ENCODE measurements at places on chromosomes 16 and 17.
A peak's percentile ranks its signal among the peaks of the same experiment; 100 is the strongest.

DNA sequence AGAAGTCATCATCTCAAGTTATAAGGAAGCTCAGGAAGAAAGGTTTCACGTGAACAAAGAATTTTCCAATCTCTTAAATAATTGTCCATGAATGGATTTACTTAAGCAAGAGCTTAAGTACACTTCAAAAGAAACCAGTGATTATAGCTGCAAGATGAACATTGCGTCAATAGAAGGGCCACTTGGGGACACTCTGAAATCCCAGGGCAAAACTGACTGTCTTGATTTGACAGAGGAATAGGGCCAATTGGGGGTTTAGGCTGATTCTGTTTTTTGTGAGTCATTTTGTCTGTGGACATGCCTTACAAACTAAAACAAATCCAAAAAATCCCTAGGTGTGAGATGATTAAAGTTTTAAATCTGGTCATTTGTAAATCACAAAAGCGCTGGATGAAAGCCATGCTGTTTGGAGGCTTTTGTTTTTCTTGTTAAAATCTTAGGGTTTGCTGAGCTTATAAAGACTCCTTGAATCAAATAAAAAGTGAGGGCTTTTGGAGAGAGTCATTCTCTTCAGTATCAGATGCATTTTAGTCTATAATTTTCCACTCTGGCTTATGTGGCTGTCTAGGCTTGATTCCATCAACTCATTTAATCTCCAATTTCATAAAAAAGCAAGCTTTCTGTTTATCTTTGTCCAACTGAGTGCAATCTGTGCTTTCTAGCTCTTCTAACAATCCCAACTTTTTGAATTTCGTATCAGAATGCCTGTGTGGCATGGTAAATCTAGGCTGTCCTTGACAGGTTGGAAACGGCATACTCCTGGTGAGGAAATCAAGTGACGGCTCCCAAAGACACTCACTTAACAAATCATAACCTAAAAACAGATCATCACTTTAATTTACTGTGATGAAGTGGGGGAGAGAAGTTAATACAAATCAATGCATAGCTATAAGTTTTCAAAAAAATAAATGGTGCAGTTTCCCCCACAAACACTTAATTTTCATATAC, 98.2 kb upstream of the SOX9 start:
- no peak for DNase-seq

- DNase-seq, result no peak
Measured at GRCh38 chr17:80969030-80969673, 22.5 kb upstream of the CHMP6 start.

GRCh38 chr17:69597898-69598692, 183.6 kb downstream of the MAP2K6 start:
- DNase-seq, result no peak

GRCh38 chr16:55623640-55624039, 32.1 kb upstream of the SLC6A2 start:
- DNase-seq, result no peak

DNA sequence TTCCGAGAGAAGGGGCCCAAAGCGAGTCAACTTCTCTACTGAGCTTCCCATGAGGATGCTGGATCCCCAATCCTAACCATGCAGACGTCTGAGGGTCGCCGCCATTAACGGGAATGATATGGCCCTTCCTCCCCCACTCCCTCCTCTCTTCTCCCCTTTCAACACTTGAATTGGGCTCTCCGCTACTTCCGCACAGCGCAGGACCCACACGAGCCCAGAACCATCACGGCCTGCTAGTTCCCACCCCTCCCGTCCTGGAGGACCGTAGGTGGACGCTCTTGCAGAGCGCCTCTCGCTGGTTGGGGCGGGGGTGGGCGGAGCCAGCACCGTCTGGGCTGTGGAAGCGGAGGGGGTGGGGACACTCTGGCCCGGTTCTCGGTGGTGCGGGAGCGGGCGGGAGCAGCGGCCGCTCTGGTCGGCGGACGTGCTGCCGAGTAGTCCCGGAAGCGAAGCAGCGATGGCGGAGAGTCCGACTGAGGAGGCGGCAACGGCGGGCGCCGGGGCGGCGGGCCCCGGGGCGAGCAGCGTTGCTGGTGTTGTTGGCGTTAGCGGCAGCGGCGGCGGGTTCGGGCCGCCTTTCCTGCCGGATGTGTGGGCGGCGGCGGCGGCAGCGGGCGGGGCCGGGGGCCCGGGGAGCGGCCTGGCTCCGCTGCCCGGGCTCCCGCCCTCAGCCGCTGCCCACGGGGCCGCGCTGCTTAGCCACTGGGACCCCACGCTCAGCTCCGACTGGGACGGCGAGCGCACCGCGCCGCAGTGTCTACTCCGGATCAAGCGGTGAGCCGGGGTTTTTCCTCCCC, at the start of gene UBE2Z:
UBE2Z (plus strand) TSS at position 361 of the 797 bp plus-strand sequence; CDS start at position 458, 97 bp downstream.
- DNase-seq, result peak; percentile 97

GRCh38 chr16:73750639-73751038, 546.0 kb upstream of the PSMD7 start:
- DNase-seq, result no peak

Measured in NCI-H510A treated with DMSO at 0.1 percent for 48 hours (cell line).